Fibroblast of the aortic adventitia (primary cell): ENCODE measurements at places on chromosomes 2 and 18.
A peak's percentile ranks its signal among the peaks of the same experiment; 100 is the strongest.

DNA sequence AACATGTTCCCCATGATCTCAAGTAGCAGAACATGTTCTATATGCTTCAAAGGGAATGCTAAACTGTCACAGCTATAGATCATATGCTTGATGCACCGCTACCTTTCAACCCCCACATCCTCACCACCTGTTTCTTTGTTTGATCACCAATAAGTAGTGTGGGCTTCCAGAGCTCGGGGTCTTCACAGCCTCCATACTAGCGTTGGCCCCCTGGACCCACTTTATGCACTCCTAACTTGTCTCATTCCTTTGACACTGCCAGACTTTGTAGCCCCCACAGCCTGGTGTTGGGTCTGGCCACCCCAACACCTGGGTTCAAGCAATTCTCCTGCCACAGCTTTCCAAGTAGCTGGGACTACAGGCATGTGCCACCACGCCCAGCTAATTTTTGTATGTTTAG is 11.6 kb upstream of the RBM44 start:
- no peak for DNase-seq

GRCh38 chr2:160372010-160372356 is 121.6 kb downstream of the RBMS1 start:
- DNase-seq = no peak

DNA sequence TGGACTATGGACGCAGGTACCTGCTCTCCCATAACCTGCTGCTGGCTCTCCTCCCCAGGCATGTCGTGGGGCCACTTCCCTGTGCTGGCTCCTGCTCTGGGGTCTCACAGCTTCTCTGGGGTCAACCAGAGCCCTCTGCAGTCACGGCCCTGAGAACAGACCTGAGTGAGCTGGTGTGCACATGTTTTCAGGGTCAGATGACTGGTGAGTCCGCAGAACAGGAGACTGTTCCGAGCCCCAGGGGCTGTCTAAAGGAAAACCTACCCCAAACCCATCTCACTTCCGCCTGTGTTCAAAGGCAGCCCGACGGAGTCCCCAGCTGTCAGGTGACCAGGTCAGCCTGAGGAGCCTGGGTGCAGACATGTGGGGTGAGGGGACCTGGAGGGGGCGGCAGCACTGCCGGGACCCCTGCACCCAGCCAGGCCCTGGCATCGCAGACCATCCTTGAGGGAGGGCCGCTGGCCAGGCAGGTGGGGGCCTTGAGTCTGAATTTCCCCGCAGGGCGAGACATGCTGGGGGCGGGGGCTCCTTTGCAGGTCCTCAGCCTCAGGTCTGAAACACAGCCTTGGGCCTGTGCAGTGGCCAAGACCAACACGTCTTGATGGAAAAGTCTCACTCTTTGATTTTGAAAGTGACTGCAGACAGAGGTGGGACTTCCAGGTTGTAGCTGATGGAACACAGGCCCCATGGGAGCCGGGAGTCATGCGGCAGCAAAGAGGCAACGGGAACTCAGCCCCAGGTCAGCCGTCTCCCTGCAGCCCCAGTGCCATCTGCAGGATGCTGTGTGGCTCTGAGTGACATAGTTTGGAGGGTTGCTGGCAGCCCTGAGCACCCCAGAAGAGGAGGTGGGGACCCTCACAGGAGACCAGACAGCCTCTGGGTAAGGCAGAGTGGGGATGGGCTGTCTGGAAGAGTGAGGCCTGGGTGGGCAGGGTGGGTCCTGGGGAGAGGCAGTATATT is 65.3 kb downstream of the TWIST2 start:
- no peak for DNase-seq

DNA sequence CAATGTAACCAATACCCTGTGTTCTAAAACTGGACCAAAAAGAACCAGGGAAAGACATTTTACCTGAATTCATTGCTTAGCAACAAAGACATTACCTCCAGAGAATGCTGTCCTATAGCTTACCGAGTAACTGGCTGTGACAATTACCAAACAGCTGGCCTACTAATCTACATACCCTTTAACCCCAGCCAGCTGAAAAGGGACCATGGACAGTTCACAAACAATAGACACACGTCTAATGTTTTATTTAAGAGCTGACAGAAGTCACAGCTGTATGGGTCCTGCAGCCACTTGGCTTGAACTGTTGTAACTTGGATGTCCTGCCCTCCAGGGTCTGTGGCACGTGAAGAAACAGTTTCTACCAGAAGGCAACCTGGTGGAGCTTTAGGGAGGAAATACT is 130.1 kb upstream of the EFEMP1 start:
- DNase-seq = no peak

DNA sequence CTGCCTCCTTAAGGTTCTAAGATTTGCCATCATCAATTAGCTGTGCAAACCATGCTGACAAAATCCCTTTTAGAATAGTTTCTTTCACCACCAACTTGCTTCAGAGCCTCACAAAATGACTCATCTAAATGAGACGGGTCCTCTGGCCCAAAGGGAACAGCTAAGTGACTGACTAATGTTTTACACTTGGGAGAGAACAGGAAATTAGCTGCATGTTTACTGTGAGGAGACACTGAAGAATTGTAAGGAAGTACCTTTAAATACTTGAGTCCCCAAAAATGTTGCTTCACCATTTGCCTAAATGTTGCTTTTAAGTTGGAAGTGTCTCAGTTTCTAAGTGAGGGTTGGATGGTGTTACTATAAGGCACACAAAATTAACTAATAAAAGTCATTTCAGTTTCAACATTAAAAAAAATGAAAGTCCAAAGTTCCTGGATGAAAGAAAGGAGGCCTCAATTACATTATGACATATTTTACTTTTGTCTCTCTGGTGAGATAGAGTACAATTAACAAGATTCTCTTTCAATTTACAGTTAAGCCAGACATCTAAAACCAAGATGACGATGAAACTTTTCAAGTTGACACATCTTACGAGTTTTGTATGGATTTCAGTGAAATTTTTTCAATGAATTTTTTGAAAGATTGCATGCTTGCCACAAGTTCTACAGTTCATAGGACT is 229.1 kb upstream of the FN1 start:
- DNase-seq = peak; percentile 87

GRCh38 chr2:119960821-119961220 is 52.1 kb upstream of the EPB41L5 start:
- peak; percentile 42 for DNase-seq

GRCh38 chr2:41881249-41881648 is 166.6 kb upstream of the PKDCC start:
- DNase-seq = peak; percentile 23

- no peak for DNase-seq
Observed at GRCh38 chr2:69356471-69356870, 30.6 kb downstream of the GFPT1 start.

DNA sequence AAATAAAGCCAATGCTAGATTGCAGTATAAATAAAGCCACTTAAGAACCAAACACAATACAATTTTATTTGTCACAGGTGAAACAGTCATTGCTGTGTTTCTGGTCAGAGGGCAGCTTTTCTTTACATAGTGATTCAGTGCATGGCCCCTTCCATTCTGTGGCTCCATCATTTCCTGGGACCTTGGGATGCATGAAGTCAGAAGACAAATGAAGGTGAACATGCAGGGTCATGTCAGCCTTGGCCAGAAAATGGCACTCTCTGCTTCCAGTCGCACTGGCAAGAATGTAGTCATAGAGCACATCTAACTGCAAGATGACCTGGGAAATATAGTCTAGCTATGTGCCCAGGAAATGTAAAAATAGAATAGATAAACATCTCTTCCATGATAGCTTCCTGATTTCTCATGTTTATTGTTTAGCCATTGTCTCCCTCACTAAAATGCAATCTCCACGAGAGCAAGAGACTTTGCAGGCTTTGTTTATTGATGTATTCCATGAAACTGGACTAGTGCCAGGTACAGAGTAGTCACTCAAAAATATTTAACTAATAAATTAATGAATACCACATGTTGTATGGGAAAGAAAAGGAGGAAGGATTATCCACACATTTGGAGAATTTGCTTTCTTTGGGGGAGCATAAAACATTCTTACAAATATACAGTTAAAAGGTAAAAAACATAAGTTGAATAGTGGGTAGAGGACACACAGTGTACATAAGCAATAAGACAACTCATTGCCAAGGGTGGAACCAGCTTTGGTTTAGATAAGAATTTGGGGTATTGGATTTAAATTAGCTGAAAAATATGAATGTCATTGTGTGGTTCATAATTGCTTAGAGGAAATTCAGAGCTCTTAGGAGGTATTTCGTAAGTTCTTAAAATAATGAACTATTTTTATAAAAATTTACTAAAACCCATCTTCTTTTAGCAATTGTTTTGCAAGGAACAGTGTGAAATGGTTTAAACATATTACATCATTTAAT is 343.8 kb downstream of the PID1 start:
- DNase-seq = peak; percentile 51

GRCh38 chr2:136767030-136767429 is 1.7 kb downstream of the THSD7B start:
- DNase-seq = no peak

DNA sequence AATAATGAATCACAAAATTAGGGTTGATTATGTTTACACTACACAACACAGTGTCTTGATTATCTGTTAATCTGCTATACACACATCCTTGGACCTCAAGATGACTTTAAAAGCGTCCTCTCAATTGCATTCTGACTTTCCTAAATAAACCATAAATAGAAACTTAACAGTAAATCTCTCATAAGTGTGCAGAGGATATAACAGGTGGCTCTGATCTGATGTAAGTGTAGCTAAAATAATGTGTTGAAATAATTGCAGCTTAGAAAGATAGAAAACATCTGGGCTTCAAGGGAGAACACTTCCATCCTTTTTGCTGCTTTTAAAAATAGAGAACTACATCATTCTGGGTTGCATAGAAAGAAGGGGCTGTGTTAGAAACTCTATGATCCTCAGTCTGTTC is 78.4 kb upstream of the EFEMP1 start:
- DNase-seq = peak; percentile 64

GRCh38 chr2:189293164-189293563 is 113.6 kb upstream of the COL5A2 start:
- DNase-seq = peak; percentile 77

GRCh38 chr2:27800856-27801255 is 29.3 kb downstream of the MRPL33 start:
- DNase-seq = no peak

DNA sequence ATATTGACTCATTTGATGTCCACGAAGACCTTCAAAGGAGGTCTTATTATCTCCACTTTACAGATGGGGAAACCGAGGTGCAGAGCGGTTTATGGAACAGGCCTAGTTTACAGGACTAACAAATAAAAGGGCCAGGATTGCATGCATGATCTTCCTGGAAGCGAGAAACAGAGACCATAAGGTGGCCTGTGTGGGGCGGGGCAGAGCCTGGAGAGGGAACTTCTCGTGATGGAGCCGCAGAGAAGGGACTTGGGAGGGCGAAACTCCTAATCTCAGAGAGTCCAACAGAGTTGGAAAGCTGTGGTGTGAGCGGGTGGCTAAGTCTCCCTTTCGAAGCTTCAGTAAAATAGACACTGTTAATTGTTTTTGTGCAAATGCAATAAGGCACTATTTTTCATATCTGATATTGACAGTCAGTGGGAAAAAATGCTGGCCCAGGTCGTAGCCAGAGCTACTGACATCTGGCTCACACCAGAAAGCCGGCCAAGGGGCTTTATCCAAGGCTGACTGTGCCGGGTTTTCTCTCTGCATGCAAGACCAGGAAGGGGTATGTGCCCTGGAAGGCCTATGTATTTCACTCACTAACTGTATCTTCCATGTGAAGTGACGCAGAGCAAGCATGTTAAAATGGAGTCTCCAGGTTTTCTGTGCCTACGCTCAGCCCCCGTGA is 4.5 kb downstream of the INPP5D start:
- peak; percentile 47 for DNase-seq

- DNase-seq = no peak
Observed at GRCh38 chr2:145169285-145169684, 649.4 kb upstream of the ZEB2 start.

DNA sequence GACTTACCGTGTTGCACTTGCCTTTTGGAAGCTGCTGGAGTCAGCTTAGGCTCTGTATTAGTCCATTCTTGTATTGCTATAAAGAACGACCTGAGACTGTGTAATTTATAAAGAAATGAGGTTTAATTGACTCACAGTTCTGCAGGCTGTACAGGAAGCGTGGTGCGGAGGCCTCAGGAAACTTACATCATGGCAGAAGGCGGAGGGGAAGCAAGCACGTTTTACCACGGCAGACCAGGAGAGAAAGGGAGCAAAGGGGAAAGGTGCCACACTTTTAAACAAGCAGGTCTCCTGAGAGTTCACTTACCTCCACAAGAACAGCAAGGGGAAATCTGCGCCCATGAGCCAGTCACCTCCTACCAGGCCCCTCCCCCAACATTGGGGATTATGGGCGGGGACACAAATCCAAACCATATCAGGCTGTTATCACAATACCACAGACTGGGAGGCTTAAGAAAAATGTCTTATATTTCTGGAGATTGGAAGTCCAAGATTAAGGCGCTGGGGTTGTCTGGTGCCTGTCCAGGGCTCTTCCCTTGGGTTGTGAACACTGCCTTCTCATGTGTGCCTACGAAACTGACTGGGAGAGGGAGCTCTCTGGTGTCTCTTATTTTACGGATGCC is 3.6 kb upstream of the D2HGDH start:
- no peak for DNase-seq

GRCh38 chr18:38886235-38886634 is 1320.6 kb upstream of the CELF4 start:
- no peak for DNase-seq

DNA sequence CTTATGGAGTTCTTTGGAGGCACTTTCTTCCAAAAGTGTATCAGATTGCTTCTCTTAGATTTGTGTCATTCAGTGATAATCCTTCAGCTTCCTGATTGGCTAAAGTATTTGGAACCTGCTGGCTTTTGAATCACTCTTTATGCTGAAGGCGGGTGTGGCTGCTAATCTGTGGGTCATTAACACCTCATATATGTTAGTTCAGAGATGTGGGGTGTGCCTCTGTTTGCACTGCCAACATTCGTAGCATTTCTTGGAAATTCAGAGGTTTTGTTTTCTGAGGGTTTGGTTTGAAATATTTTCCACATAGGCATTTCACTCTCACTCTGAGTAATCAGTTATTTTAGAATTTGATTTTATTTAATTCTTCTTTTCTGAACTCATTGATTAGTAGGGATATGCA is 1604.4 kb upstream of the ACVR2A start:
- peak; percentile 15 for DNase-seq

- no peak for DNase-seq
Observed at GRCh38 chr18:46728219-46728930, 28.5 kb downstream of the ST8SIA5 start.

- DNase-seq = peak; percentile 57
Observed at GRCh38 chr2:231674587-231675338, 33.6 kb upstream of the PTMA start.

- no peak for DNase-seq
Observed at GRCh38 chr18:27312853-27313252, 127.7 kb upstream of the CHST9 start.
